NCI-H69 (cell line): ENCODE measurements at places on chromosomes 1 and 21.

GRCh38 chr1:191043066-191043465 is 565.4 kb upstream of the BRINP3 start:
- DNase-seq = no peak

GRCh38 chr1:239995281-239995680 is 96.4 kb upstream of the FMN2 start:
- no peak for DNase-seq

DNA sequence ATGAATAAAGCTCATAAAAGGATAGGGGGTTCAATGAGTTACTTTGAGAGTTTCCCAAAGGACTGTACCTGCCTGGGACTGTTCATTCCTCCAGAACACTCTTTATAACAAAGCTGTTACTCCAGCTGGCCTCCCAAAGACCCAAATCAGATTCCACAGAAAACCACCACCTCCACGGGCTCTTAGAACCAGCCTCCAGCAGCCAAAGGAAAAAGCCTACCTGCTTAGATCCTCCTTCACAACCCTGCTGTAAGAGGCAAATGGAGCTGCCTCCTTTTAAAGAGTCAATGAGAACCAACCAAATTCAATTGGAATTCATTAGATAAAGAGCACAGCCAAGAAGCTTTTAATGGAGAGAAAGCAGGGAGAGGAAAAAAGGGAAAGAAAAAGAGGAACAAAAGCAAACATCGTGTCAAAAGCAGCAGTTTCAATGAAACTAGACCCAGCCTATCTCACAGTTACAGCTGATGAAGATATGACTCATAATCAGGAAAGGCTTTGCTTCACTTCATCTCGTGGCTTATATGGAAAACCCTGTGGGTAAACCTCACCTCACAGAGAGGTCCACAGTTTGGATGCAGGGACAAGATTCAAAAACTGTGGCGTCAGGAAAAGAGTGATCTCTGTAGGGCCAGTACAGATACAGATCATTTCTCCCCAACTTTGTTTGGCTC is 27.8 kb upstream of the FMO4 start:
- no peak for DNase-seq

- DNase-seq = no peak
These were observed 183.5 kb downstream of the HMCN1 start for GRCh38 chr1:185917646-185918045.
